ENCODE measurements at places on chromosomes 11 and 22.

GRCh38 chr22:49934160-49934890, 15.9 kb downstream of the CRELD2 start:
- no peak for DNase-seq

DNA sequence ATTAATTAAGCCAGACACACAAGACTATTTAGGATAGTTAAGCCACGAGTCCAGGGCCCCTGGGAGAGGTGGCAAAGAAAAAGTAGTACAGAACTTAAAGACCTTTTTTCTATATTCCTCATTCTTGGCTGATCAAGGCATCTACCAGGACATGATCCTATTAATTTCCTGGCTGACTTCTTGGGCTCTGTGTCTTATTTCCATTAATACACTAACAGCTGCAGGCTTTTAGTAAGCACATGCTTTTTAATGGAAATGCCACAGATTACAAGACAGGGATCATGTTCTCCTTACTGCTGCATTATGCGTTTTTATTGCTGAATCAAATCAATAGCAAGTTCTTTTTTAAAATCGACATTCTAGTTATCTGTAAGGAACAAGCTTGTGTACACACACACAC, 35.2 kb downstream of the BTG4 start:
- no peak for DNase-seq

DNA sequence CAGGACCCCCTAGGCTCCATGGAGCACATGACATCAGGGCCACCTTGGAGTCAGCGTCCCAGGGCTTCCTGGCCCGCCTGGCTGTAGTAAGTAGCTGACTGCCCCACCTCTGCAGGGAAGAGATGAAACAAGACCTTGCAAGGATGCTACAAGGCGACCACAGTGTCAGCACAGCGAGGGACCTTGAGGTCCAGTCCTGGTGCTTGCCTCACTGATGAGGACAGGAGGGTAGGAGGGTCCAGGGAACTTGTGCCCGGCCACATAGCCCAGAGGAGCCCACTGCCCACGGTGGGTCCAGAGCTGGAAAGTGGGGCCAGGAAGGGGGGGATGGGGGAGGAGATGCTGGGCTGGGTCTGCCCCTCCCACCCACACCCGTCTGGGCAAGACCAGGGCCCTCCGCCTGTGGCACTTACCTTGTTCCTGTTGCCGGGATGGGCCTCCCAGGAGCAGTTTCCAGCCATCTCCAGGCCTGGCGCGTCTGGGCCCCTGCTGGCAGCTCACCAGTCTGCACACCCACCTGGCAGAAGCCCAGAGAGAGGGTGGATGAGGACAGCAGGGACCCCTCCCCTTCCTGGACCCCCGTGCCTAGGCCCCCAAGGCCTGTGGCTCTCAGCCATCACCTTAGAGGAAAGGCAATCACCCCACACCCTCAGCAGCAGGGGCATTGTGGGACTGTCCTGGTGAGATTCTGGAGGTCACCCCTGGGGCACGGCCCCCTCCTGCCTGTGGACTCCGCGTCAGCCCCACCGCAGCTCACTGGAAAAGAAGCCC, 3.4 kb downstream of the MRGPRF start:
- DNase-seq = no peak

DNA sequence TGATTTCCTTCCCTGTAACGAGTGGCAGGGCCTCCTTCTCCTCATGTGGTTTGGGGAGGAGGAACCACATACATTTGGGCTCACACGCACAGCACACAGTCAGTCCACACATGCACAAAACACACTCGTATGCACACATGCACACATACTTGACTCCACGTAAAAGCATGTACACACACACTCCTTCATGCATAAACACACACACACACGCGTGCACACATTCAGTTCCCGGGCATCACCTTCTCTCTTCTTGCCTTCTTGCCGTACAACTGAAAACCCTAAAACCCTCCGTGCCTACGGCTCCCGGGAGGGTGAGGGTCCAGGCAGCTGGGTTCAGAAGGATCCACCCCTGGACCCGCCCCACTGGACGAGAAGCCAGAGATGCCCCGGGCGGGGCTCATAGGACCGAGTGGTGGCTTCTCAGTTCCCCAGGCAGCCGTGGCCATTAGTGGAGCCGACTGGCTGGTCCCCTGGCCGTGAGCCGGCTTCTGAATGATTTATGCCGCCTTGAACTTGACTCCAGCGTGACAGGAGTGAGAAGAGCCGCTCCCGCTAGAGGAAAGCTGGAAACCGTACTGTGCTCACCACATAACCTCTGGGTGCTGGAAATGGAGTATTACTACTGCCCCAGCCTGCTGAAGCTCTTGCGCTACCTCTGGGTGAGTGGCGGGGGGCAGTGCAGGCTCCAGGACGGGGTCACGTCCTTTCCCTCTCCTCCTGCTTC, 117.4 kb downstream of the KIAA1671 start:
- DNase-seq = no peak

DNA sequence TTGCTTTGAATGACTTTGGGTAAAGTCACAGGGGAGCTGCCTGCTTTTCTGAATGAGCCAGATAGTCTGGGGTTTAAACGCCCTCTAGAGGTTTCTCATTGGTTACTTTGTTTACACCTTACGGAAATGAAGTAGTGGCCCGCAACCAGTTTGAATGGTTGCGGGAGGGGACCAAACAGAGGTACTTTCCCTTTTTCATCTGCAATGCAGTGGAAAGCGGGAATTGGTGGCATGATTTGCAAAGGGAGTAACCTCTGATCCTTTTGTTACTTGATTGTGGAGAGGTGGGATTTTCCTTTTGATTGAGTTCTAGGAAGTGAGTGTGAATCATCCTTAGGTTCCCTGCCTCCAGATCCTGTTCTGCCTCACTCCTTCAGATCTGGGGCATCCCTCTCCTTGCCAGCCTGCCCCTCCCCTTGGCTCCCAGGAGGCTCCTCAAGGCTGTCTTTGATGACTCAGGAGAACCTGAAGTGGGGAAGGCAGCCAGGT, 15.9 kb upstream of the GLYATL1 start:
- no peak for DNase-seq

DNA sequence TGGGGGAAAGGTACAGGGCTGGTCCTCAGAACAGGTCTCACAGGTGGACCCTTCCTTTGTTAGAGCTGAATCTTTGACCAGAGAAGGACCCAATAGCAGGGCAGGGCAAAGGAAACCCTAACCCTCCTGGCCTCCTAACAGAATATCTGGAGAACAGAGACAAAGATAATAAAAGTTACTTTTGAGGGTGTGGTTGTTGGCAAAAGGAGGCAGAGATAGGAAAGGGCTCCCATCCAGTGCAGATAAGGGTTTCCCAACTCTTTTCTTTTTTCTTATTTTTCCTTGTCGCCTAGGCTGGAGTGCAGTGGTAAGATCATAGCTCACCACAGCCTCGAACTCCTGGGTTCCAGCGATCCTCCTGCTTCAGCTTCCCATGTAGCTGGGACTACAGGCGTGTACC, 11.9 kb downstream of the PCSK7 start:
- no peak for DNase-seq

- no peak for DNase-seq
Observed at GRCh38 chr11:57475191-57475590, 14.9 kb downstream of the RTN4RL2 start.

GRCh38 chr22:42949159-42949558, 65.8 kb downstream of the PACSIN2 start:
- no peak for DNase-seq

DNA sequence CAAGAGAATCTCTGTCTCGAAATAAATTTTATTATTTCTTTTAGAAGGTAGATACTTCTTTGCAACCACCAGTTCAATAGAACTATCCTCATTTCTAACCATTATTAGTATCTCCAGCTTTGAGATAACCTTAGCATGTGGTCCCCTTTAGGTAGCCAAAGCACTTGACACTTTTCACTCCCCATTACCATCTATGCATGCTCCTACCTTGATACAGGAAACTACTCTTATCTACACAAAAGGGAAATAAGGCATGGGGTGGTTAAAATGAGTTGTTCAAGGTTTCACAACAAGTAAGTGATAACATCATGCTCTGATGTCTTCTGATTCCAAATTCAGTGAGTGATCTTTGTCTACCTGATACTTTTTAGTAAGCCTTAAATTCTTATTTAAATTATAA, 308.2 kb upstream of the CHORDC1 start:
- no peak for DNase-seq

DNA sequence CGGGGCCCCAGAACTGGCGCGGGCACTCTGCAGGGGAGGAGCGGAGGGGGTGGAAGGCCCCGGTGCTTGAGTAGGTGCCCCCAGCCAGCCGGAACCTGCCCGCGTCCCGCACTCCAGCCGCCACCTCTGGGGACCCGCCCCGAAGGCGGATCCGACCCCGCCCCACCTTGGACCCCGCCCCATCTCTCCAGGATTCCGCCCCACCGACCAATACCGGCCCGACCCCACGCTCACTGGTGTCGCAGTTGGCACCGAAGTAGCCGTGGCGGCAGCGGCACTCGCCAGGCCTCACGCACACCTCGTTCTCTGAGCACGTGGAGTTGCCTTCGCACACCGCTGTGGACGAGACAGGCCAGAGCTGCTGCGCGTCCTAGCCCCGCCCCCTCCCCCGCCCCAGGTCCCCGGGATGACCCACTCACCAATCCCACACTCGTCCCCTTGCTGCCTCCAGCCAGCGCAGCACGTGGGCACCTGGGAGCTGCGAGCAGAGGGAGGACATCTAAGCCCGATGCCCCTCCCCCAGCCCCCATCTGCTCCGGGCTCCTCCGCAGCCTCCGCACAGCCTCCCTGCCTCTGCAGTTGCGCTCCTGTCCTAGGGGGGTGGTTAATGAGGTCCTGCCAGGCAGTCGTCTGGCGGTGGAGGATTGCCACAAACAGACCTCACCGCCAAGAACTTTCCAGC, 6.0 kb downstream of the SCARF2 start:
- no peak for DNase-seq

DNA sequence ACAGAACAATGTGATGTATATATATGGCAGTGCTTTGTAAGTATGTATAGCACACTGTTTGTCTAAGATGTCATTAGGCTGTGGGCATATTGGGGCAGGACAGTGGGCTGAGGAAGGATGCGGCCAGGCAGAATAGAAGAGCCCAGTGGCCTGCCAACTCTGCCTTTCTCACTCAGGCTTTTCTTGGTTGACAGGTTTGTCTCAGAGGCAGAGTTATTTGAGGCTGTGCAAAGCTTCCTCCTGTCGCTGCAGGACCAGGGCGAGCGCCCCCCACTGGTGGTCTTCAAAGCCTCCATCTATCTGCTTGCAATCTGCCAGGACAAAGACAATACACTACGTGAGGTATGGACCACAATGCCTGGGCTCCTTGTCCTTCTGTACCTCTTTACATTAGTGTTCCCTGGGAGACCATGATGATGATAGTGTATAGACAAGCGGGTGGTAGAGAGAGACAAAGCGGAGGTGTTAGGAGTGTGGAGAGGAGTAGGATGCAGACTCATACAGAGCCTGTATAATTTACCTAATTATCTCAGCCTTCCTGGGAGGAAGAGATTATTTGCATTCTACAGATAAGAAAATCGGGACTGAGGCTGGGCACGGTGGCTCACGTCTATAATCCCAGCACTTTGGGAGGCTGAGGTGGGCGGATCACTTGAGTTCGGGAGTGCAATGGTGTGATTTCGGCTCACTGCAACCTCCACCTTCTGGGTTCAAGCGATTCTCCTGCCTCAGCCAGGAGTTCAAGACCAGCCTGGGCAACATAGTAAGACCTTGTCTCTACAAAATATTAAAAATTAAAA, 37.3 kb upstream of the CCDC134 start:
- no peak for DNase-seq

DNA sequence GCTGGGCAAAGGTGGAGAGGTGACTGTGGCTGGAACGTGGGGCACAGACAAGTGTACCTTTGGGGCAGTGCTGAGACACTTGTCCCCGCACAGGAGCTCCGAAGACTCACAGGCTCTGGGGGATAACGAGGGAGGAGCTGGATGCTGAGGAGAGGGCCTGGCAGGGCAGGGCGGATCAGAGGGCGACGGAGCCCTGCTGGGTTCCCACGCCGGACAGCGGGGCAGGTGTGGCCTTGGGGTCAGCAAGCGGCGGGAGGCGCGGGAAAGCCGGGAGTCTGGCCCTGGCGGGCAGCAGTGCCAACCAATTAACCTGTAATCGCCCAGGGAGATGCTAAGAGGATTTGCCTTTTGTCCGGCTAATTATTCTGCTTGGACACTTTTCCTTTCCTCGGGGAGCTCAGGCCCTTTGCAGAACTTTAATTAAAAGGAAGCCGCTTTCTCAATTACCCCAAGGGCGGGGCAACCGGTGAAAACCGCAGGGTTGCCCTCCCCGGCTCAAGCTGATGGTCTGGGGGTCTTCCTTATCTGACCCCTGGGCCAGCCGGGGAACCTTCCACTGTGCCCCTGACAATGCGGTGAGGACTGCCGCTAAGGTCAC, 71.5 kb downstream of the WNT7B start:
- DNase-seq = no peak

DNA sequence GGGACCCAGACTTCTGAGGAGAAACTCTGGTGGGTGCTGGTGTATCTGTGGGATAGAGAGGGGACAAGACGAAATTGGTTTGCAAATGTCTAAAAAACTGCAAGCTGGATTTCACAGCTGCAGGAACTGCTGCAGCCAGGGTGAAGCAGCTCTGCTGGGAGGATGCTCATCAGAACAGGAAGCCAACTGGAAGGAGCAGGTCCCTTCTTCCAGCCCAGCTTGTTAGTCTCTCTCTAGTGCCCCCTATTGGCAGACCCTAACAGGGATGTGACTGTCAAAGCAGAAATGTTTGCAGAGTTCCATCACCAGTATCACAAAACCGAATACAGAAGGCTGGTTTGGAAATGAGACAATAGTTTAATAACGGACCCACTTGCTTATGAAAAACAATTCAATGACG, 74.8 kb upstream of the SLC22A12 start:
- no peak for DNase-seq

DNA sequence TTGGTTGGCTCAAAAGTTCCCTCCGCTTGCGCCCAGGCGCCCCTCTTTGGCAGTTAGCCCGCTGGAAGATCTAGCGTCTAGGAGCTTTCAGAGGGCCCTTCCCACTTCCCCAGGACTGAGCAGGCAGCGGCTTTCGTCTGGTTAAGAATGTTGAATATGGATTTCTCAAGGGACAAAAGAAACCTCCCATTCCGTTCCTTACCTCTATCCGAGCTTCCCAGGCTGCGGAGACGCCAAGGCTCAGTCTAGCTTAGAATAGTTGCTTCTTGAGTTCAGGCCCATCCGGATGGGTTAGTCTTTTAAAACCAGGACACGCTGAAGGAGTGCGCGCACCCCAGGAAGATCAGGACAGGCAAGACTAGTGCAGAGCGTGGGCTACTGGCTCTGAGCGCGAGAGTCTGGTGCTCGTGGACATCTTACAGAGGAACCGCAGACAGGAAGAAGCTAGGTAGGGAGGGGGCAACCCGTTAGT, 1.6 kb downstream of the NELL1 start:
- no peak for DNase-seq
